Activated CD4-positive, alpha-beta T cell treated with anti-CD3 and anti-CD28 coated beads for 36 hours (primary cell): ENCODE measurements at places on chromosomes 16 and 17. TPM values are rescaled to one million over a fixed set of nuclear protein-coding genes. Genes with fewer than 3 reads are reported as not detected.
A peak's percentile ranks its signal among the peaks of the same experiment; 100 is the strongest.

DNA sequence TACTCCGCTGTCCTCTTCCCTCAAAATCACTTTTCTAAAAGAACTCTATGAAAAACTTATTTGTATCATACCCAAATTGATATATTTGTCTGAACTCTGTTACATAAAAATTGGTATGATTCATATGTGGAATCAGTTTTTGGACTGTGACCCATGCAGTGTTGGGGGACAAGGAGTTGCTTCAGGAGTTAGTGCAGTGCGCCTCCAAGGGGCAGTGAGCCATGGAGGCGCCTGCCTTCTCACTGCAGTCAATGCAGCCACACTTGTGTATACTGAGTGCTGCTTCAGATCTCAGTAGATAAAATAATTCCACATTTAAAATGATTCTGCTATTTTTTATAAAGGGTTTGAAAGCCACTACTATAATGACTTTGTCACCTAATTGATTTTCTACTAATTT, 32.5 kb downstream of the DGKE start:
- H3K4me1 ChIP-seq: peaks cover 16% of the 10 kb centered on the region
- H3K27ac ChIP-seq: no peak overlapping the region
- H3K4me3 ChIP-seq: no peak overlapping the region
- DNase-seq: no peak
- peaks cover 13% of the 10 kb centered on the region for H3K36me3 ChIP-seq
- H3K27me3 ChIP-seq: no peaks in the 10 kb centered on the region

NPTX1 gene
- total RNA-seq: 22.7 TPM

GRCh38 chr16:17845031-17845430, 374.3 kb upstream of the XYLT1 start:
- H3K27ac ChIP-seq: no peak overlapping the region
- H3K4me3 ChIP-seq: no peak overlapping the region
- H3K4me1 ChIP-seq: no peaks in the 10 kb centered on the region
- no peaks in the 10 kb centered on the region for H3K36me3 ChIP-seq
- peaks cover 11% of the 10 kb centered on the region for H3K27me3 ChIP-seq
- no peak for DNase-seq

- no peaks in the 10 kb centered on the region for H3K36me3 ChIP-seq
- H3K4me1 ChIP-seq: no peaks in the 10 kb centered on the region
- no peak for DNase-seq
- H3K27me3 ChIP-seq: peaks cover 3% of the 10 kb centered on the region
- no peak overlapping the region for H3K27ac ChIP-seq
Measured at GRCh38 chr17:58783380-58783779, 27.7 kb downstream of the PPM1E start.

GRCh38 chr16:51167170-51167895, 16.3 kb upstream of the SALL1 start:
- peaks cover 3% of the 10 kb centered on the region for H3K27me3 ChIP-seq
- H3K36me3 ChIP-seq: no peaks in the 10 kb centered on the region
- H3K4me3 ChIP-seq: no peak overlapping the region
- no peak overlapping the region for H3K27ac ChIP-seq
- no peak for DNase-seq

PAM16 gene
- 67.8 TPM for total RNA-seq

- peaks cover 56% of the 10 kb centered on the region for H3K4me1 ChIP-seq
- H3K27ac ChIP-seq: peak overlapping the region; percentile 56
- H3K36me3 ChIP-seq: peaks cover 76% of the 10 kb centered on the region
- H3K4me3 ChIP-seq: peak overlapping the region; percentile 44
- no peak for DNase-seq
- H3K27me3 ChIP-seq: no peaks in the 10 kb centered on the region
Measured at GRCh38 chr17:47660064-47660492, 10.4 kb downstream of the KPNB1 start.

DNA sequence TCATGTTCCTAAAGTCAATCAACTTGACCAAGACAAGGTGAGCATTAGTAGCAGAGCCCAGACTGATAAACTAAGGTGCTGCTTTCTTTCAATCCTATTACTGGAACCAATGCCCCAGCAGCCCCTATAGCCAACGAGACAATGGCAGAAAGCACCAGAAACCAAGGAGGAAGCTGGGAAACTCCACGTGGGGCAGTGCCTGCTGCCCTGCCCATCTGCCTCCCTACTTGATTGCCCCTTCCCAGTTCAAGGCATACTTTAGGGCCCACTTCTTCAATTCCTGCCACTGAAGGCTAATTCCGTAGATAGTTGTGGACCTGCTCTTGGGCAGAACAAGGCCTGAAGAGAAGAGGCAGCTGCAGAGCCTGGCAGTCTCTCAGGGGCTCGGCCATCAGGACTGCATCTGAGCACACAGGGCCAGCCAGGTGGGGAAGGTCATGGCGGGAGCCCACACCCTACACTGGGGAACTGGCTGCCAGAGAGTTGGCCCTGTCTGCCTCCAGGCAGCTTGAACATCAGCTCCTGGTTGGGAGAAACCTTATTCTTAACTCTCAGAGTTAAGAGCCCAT, 30.9 kb downstream of the WSB1 start:
- no peak for DNase-seq
- no peaks in the 10 kb centered on the region for H3K27me3 ChIP-seq

LGALS9B gene
- total RNA-seq: not detected

- H3K27ac ChIP-seq: peak overlapping the region; percentile 88
- no peak overlapping the region for H3K4me3 ChIP-seq
- DNase-seq: no peak
- H3K4me1 ChIP-seq: peaks cover 75% of the 10 kb centered on the region
Measured at GRCh38 chr17:21028192-21028591, 14.6 kb downstream of the USP22 start.

DNA sequence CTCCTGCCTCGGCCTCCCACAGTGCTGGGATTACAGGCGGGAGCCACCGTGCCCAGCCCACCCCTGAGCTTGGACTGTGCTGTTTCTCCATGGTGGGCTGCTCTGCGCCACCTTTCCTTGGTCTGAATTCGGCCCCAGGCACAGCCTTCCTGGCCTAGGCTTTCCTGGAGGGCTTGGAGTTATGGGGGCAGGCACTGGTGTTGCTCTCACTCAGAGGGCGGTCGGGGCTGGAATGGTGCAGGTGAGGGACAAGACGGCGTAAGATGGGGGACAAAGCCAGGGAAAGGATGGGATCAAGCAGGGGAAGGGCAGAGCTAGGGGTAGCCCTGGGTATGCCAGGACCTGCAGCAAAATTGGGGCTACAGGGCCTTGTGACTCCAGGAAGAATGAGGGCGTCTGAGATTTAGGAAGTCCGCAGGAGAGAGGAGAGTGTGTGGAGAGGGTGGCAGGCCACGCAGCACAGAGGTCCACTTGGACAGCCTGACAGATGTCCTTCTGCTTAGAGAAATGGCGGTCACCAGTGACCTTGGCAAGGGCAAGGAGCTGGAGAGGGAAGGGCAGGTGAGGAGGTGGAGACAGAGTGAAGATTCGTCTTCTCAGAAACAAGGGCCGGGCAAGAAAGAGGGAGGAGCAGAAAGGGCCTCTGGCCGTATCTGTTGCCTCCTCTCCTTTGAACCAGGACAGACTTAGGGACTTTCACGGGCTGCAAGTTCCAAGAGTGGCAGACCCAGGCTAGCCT, 1.6 kb upstream of the ATP6V0C start:
- no peak overlapping the region for H3K4me3 ChIP-seq
- peaks cover 32% of the 10 kb centered on the region for H3K4me1 ChIP-seq
- DNase-seq: no peak
- H3K27ac ChIP-seq: no peak overlapping the region
- no peaks in the 10 kb centered on the region for H3K27me3 ChIP-seq

GRCh38 chr16:5604770-5605169, 507.2 kb upstream of the EEF2KMT start:
- H3K27ac ChIP-seq: no peak overlapping the region
- no peaks in the 10 kb centered on the region for H3K36me3 ChIP-seq
- no peak overlapping the region for H3K4me3 ChIP-seq

DNA sequence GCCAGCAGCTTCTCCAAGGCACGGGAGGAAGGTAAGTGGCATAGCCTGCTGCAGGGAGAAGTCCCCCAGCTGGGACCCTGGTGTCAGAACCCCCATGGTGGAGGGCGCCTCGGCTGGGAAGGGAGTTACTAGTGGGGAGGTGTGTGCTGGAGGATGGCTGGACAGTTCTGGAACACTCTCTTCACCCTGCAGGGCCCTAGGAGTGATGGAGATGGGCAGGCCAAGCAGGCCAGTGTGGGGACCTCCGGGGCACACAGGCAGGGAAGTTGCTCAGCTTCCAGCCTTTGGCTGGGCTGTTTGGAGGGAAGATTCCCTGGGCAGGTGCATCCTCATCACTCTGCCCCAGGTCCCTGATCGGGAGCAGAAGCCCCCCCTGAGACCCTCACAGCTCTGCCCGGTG, 696 bp downstream of the C17orf99 start:
- peaks cover 23% of the 10 kb centered on the region for H3K4me1 ChIP-seq
- H3K36me3 ChIP-seq: peaks cover 8% of the 10 kb centered on the region
- H3K27me3 ChIP-seq: no peaks in the 10 kb centered on the region
- no peak overlapping the region for H3K27ac ChIP-seq
- H3K4me3 ChIP-seq: no peak overlapping the region
- no peak for DNase-seq

- no peaks in the 10 kb centered on the region for H3K27me3 ChIP-seq
- peaks cover 2% of the 10 kb centered on the region for H3K4me1 ChIP-seq
Measured at GRCh38 chr17:30421592-30421991, 42.9 kb downstream of the CPD start.

HOXB8 gene
- total RNA-seq: not detected

DNA sequence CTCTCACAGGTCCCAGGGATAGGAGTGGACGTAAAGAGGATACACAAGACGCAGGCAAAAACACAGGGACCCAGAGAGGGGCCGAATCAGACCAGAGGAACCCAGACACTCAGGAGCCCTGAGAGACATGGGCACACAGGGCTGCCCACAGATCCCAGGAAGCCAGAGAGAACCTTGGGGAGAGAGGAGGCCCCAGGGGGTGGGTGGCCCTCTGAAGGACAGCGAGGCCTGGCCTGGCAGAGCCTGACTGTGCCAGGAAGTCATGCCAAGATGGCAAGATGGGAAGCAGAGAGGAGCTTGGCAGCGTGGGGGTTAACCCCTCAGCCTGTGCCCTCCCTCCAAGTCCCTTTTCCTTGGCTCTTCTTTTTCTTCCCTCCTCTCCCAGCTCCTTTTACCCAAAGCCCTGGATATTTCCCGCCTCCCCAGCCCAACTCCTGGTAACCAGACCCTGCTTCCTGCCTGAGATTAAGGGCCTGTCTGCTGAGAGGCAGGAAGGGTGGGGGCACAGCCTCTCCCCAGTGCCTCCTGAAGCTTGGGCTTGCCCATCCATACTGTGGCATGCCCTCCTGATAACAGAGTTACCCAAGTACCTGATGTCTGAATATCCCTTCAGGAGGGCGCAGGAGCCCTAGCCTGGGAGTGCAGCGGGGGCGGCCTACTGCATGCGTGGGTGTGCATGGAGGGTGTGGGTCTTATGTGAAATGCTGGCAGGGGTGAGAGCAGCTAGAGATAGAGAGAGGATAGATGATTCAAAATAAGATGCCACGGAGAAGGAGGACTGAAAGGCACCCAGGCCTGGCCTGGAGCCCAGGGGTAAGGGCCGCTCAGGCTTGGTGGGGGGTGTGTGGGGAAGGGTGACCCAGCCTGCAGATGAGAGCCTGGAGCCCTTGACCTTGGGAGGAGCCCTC, 6.0 kb upstream of the TBX21 start:
- peak overlapping the region; percentile 52 for H3K27ac ChIP-seq
- H3K4me1 ChIP-seq: peaks cover 98% of the 10 kb centered on the region

DNA sequence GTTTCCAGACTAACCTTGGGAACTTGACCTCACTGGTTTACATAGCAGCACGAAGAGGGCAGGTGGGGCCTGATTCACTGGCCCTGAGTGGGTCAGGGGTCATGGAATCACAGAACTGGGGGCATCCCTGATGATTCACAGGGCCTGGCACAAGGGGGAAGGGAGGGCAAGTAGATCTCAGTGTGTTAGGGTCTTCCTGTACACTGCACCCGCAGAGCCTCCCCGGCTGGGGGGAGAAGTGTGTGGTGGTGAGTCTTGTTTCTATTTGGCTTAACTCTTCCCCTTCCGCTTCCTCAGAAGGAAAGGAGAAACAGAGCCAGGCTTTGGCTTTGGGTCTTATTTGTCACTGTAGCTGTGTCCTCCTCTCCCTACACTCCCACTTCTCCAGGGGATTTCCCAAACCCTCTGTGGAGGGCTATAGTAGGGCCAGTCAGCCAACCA, 3.7 kb downstream of the STARD3 start:
- H3K27ac ChIP-seq: no peak overlapping the region
- no peak overlapping the region for H3K4me3 ChIP-seq
- peaks cover 71% of the 10 kb centered on the region for H3K4me1 ChIP-seq
- no peaks in the 10 kb centered on the region for H3K27me3 ChIP-seq

TAC4 gene
- total RNA-seq: not detected

ZSCAN10 gene
- 0.30 TPM for total RNA-seq

- peaks cover 6% of the 10 kb centered on the region for H3K27me3 ChIP-seq
- no peaks in the 10 kb centered on the region for H3K4me1 ChIP-seq
- no peaks in the 10 kb centered on the region for H3K36me3 ChIP-seq
- no peak overlapping the region for H3K27ac ChIP-seq
- H3K4me3 ChIP-seq: no peak overlapping the region
- no peak for DNase-seq
Measured at GRCh38 chr17:33099252-33099651, 107.6 kb downstream of the SPACA3 start.

FLOT2 gene
- total RNA-seq: 88.4 TPM

KCNG4 gene
- total RNA-seq: not detected

DNA sequence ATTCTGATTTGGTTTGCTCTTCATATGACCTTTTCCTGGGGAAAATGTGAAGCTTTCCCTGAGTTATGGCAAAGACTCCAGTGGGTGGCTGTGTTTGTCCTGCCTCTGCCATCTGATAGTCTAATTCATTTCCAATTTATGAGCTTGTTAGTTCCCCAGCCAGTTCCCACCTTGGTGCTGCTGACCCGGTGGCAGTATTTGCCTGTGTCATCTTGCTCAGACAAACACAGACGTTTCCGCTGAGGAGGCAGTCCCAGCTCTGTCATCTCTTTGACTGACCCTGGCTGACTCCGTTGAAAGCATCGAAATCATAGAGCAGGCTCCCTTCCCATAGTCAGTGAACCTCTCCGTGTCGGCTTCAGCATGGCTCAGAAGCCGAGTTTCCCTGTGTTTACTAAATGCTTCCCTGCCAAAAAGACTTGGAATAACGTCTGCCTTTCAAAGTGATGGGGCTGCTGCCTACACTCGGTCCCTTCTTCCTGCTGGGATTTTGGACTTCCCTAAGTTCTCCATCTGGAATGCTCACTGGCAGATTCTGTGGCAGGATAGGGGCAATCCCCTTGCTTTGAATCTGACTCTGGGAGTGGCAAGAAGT, 538.3 kb downstream of the NPIPA7 start:
- no peaks in the 10 kb centered on the region for H3K36me3 ChIP-seq
- no peak overlapping the region for H3K27ac ChIP-seq
- no peak overlapping the region for H3K4me3 ChIP-seq
- DNase-seq: no peak
- no peaks in the 10 kb centered on the region for H3K4me1 ChIP-seq

- H3K27ac ChIP-seq: no peak overlapping the region
- DNase-seq: no peak
- no peaks in the 10 kb centered on the region for H3K4me1 ChIP-seq
- no peak overlapping the region for H3K4me3 ChIP-seq
- H3K27me3 ChIP-seq: peaks cover 5% of the 10 kb centered on the region
Measured at GRCh38 chr16:3889059-3889458, 8.5 kb upstream of the CREBBP start.

GRCh38 chr17:76953946-76954345, 85.7 kb downstream of the MGAT5B start:
- no peaks in the 10 kb centered on the region for H3K27me3 ChIP-seq
- DNase-seq: no peak
- H3K4me1 ChIP-seq: no peaks in the 10 kb centered on the region
- H3K4me3 ChIP-seq: no peak overlapping the region

SLC16A6 gene
- 3.2 TPM for total RNA-seq

PHAF1 gene
- 14.0 TPM for total RNA-seq
